ENCODE measurements at places on chromosomes 3 and 15.

- no peak for DNase-seq
These were observed 531.0 kb upstream of the NR2F2 start for GRCh38 chr15:95799286-95800200.

DNA sequence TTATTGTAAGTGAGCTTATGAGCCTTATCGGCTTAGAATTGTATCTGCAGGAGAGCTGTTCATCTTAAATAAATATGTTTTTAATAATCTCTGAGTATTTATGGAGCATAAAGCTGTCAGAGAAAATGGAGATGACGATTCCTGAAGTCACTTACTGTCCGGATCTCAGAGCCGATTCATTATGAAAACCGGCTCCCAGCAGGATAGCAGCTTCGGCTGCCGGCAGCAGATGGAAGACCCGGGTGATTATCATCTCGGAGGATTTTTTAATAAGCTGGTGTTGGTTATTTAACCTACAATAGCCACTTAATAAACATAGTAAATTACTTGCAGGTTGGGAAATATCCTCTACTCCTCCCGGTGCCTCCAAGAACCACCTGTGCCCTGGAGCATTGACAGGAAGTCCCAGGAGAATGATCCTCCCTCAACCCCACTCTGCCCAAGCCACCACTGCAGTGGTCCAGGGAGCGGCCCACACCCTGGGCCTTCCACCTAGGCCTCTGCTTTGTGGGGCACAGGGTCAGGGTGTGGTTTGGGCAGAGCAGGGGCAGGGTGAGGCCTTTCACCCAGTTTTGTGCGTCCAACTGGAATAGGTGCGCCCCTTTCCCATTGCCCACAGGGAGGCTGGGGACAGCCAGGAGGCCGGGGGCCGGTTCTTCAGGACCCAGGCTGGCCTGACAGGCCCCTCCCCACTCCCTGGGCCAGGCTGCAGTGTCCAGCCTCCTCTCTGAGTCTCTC lies 42.2 kb upstream of the PRR23E start:
- DNase-seq: no peak

- no peak for DNase-seq
These were observed 39.3 kb downstream of the NKIRAS1 start for GRCh38 chr3:23877329-23877980.

GRCh38 chr15:74369084-74369745 lies 1.8 kb upstream of the CYP11A1 start:
- no peak for DNase-seq

GRCh38 chr3:115399750-115400149 lies 223.6 kb upstream of the GAP43 start:
- DNase-seq: no peak

- DNase-seq: no peak
These were observed 18.1 kb downstream of the ARL8B start for GRCh38 chr3:5140230-5140621.

DNA sequence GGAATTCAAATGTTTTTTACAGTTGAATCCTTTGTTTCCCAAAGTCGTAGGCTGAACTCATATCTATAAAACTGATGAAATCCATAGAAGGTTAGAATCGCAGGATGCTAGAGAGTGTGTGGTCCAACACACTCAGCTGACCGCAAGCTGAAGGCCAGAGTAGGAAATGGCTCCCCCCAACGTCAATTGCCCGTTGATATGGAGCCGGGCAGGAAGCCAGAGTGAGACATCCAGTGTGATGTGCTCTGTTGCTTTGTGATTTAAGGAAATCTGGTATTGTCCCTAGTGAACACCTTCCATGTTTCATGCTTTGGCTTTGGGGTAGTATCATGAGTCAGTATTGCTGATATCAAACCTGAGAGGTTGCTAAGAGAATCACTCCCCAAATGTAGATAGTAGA lies 5.8 kb upstream of the MEX3B start:
- no peak for DNase-seq

GRCh38 chr3:14793858-14794234 lies 24.9 kb upstream of the FGD5 start:
- DNase-seq: no peak

GRCh38 chr3:189577050-189577951 lies 53.9 kb upstream of the TP63 start:
- no peak for DNase-seq

DNA sequence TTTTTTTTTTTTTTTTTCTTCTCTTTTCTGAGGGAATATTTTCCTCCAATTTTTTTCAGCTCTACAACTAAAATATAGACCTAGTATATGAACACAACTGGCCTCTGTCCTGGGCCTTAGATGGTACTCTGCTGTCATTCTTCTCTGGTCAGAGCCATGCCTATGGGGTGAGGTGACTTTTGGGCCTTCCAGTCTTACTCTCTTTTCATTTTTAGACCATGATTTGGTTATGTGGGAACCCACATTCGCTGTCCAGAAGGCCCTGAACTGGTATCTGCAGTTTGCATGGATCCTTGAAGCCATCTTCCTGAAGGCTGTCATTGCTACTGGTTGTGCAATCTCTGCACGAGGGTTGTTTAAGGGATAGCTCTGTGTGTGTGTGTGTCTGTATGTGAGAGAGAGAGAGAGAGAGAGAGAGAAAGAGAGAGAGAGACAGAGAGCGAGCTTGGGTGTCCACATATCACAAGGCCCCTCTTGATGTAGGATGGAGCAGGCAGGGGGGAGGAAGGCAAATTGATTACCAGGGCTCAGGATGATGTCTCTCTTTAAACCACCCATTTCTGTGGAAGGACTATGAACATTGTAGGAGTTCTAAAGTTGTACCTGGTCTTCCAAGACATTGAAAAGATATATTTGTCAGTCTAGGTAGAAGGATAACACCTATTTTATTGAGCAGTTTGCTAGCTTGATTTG lies 6.9 kb downstream of the TGFBR2 start:
- no peak for DNase-seq

DNA sequence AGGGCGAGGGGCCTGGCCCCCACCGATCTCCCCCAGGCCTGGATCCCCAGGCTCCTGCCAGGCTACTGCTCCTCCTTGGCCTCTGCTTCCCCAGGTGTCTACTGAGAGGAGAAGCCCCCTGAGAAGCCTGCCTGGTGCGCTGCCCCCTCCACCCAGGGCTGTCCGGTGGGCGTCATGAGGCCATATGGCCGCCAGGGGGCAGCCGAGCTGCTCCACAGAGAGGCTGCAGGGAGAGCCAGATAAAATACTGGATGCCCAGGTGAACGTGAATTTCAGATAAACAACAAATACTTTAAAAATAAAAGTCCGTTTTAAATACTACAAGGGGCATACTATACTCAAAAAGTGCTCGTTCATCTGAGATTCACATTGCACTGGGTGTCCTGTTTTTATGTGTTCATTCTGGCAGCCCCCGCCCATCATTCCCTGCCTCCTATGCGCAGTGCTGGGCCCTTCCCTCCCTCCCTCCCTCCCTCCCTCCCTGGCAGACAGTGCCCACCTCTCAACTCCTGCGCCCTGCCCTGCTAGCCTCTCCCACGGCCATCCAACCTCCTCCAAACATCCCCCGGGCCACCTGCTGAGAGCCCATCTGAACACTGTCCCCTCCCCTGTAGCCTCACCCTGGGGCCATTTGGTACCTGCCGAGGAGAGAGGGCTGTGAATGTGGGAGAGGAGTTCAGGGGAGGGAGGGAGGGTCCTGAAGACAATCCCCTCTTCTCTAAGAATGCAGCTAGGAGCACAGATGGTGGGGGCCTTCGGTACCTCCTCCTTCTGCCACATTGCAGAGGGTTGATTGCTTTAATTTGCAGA lies 29.6 kb downstream of the PSTPIP1 start:
- peak; percentile 70 for DNase-seq

GRCh38 chr3:177657243-177657642 lies 460.0 kb upstream of the TBL1XR1 start:
- no peak for DNase-seq

GRCh38 chr3:133937061-133937686 lies 41.5 kb upstream of the RAB6B start:
- DNase-seq: no peak

DNA sequence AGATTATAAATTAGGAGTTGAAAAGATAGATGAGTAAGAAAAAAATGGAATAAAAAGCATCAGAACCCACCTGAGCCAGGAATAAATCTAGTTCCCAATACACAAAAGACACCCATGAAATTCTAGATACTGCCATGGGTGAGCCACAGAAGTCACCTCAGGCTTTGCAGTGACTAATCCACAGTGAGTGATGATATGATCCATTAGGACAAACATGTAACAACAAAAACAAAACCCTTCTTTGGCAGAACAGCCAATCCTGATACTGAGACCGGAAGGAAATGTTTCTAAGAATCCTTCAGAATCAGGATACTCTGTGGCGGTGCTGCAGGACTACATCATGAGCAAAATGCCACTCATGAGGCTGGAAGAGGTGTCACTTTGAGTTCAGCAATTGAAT lies 15.0 kb upstream of the MINDY4B start:
- DNase-seq: no peak

- DNase-seq: no peak
These were observed 19.1 kb downstream of the KBTBD8 start for GRCh38 chr3:67017211-67017610.

DNA sequence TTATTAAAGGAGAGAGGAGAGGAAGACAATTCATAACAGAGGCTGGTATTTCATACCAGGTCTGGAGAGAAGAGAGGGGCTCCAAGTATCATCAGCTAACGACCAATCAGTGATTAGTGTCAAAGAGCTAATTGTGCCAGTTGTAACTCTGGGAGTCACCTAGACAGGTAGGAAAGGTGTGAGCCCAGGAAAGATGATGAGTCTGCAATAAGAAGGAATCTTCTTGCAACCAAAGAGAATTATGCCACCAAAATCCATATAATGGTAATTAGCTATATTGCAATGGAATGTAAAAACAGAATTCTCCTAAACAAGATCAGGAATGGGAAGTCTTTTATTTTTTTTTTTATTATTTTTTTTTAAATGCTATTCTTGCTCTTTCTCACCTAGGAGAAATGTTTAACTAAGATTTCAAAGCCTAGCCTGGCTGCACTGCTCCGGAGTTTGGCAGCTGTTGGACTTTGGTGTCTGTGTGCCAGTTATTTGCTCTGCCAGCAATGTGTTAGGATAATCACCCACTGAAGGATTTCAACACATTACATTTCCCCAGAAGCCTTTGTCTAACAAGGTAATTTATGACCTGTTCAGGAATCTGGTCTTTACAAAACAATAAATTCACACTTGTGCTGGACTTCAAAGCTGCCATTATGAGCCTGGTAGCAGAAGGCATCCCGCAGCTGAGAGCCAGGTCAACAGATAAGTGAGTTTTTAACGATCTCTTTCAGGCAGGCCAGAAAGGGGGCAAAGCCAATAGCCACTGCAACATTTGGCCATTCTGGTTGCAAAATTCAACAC lies 89.4 kb downstream of the FOXB1 start:
- no peak for DNase-seq

- no peak for DNase-seq
These were observed 100.3 kb downstream of the FSIP1 start for GRCh38 chr15:39682366-39682765.

GRCh38 chr15:33324609-33325008 lies 13.8 kb downstream of the RYR3 start:
- DNase-seq: no peak

DNA sequence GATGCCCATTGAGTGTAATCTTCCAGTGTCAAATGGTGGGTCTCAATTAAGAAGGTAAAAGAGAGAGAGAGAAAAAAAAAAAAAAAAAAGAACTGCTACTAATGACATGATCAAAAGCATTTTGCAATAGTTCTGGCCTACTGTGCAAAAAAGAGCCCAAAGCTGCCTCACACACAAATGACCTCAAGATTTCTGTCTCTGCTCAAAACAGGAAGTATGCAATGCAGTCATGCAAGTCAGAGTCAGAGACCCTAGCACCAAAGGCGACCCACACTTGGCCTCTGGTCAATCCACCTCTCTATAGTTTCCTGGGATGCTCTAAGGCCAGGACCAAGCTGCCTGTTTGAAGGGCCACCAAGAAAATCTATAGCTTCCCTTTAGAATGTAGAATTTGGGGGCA lies 323.5 kb downstream of the VPS13C start:
- no peak for DNase-seq

- no peak for DNase-seq
These were observed 1412.9 kb upstream of the ALCAM start for GRCh38 chr3:103953796-103954195.

- no peak for DNase-seq
These were observed 224.8 kb upstream of the TMCO5A start for GRCh38 chr15:37709669-37710068.

GRCh38 chr3:189949580-189949979 lies 171.1 kb downstream of the P3H2 start:
- DNase-seq: no peak

- DNase-seq: no peak
These were observed 55.3 kb upstream of the NUDT16 start for GRCh38 chr3:131326307-131326706.

DNA sequence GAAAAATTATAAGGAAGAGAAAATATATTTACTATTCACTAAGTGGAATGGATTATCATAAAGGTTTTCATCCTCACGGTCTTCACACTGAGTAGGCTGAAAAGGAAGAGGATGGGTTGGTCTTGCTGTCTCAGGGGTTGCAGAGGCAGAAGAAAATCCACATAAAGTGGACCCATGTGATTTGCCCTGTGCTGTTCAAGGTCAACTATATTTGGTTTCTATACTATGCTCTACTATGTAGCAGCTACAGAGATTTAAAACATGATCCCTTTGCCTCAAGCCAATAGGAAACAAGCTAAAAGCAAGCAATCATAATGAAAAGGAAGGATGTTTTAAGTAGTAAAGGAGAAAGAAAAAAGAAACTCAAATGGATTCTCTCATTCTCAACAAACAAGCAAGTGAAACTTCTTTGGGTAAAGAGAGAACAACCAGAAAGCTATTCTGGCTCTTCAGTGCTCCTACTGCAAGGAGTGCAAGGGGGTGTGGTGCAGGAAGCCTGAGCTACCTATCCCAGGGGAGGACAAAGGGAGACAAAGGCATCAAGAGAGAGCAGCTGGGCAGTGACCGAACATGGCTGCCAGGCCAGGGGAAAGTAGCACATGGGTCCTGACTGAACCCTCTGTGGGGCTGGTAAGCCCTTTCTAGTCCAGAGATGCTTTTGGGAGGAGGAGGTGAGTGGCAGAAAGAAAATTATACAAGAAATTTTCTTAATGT lies 35.9 kb downstream of the SFMBT1 start:
- DNase-seq: no peak

DNA sequence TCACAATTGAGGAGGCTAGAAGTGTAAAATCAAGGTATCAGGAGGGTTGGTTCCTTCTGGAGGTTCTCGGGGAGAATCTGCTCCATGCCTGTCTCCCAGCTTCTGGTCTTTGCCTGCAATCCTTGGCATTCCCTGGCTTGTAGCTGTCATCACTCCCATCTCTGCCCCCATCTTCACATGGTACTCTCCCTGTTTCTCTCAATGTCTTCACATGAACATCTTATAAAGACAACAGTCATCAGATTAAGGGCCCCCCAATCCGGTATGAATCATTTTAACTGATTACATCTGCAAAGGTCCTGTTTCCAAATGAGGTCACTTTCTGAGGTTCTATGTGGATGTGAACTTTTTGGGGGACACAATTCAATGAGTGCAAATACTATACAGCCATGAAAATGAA lies 113.0 kb upstream of the GALNT15 start:
- DNase-seq: no peak

DNA sequence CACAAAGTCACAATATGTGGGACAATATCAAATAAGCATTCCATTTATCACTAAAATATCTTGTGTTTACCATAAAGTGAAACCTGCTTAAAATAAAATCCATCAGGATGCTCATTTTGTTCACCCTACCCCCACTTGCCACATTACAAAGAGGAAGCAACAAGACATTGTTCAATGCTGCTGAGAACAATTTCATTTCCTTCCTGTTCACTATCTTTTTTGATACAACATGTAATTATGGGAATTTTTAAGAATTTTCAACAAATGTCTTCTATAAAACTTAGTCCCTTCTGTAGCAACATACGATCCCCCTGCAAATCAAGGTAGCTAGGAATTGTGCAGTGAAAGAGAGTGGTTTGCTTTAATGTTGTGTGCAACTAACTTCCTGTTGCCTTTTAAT lies 34.9 kb upstream of the GPR160 start:
- no peak for DNase-seq
